ENCODE measurements at places on chromosomes 5 and 9. TPM values are rescaled to one million over a fixed set of nuclear protein-coding genes. Genes with fewer than 3 reads are reported as not detected.
A peak's percentile ranks its signal among the peaks of the same experiment; 100 is the strongest.

DNA sequence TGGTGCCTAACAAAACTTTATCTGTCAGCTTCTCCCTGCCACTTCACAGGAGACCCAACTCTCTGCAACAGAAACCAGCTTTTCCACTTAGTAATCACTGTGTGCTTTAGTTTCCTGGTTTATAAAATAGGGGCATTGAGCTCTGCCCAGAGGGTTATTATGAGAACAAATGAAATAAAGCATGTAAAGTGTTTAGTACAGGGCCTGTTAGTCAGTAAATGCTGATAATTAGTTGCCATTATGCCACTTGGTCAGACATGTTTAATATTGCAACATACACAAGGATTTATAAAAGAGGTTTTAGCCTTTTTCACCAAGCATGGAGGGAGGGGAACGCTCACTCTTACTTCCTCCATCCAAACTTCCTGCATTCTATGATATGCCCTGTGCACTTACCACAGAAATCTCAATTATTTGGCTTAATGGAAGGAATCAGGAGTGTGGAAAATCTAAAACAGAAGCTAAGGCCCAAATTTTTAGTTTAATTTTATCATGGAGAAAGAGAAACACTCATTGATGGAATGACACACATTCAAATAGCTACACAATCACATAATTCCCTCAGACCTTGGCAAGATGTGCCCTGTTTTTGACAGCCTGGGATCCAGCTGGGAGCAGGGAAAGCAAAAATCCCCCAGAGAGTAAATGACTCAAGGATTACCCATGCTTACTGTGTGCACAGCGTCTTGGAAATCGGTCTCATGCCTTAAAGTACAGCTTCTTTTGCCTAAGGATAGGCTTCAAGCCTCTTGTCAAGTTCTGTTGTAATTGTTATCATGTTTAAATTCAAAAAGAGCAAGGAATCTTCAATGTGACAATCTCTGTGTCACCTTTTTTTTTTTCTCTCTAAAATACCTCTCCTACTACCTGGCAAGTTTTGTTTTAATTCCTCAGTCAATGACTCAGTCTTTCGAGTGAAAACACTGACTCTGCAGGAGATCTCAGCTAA lies 34.0 kb downstream of the ZNF474 start:
- DNase-seq = peak; percentile 65

- peak; percentile 96 for DNase-seq
Observed at GRCh38 chr5:156329171-156329611, 2.2 kb downstream of the SGCD start.

GRCh38 chr5:141560151-141560550 lies 58.6 kb downstream of the DIAPH1 start:
- DNase-seq = peak; percentile 92

DNA sequence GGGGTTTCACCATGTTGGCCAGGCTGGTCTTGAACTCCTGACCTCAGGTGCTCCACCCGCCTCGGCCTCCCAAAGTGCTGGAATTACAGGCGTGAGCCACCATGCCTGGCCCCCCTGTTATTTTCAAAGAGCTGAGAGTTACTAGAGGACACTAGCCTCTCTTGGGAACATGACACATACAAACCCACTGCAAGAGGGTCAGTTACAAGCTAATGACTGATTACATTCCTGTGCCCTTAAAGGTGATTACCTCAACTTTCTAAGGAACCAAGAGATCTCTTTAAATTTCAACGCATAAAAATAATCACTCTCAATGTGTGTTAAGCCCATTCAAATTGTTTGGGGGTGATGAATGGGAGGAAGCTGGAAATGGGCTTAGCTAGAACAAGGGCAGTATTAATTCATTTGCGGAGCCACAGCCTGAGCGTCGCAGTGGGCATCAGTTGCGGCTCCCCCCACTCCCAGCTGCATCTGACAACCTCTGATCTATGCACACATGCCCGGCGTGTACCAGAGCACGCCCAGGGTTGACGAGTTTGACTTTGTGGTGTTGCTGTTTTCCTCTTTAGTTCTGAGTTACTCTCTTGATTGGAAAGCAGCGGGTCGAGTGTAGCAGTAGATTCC lies 146.9 kb downstream of the GOLPH3 start:
- peak; percentile 34 for DNase-seq

SLC6A7 gene
- 0.10 TPM for total RNA-seq

CMYA5 gene
- 0.47 TPM for total RNA-seq

CARTPT gene
- not detected for total RNA-seq

Data from myocyte (in vitro differentiated cells).